ENCODE measurements at places on chromosomes 12 and 14. TPM values are rescaled to one million over a fixed set of nuclear protein-coding genes. Genes with fewer than 3 reads are reported as not detected.

GRCh38 chr12:122518908-122519307 is 7.8 kb downstream of the RSRC2 start:
- no peak for DNase-seq
- peaks cover 64% of the 10 kb centered on the region for H3K4me1 ChIP-seq
- peak overlapping the region; percentile 73 for H3K27ac ChIP-seq
- no peaks in the 10 kb centered on the region for H3K27me3 ChIP-seq
- H3K4me3 ChIP-seq, result no peak overlapping the region

GRCh38 chr12:132296063-132296462 is 33.3 kb downstream of the GALNT9 start:
- H3K4me3 ChIP-seq, result no peak overlapping the region
- H3K36me3 ChIP-seq, result no peaks in the 10 kb centered on the region
- H3K27me3 ChIP-seq, result peaks cover 6% of the 10 kb centered on the region
- no peak for DNase-seq

DNA sequence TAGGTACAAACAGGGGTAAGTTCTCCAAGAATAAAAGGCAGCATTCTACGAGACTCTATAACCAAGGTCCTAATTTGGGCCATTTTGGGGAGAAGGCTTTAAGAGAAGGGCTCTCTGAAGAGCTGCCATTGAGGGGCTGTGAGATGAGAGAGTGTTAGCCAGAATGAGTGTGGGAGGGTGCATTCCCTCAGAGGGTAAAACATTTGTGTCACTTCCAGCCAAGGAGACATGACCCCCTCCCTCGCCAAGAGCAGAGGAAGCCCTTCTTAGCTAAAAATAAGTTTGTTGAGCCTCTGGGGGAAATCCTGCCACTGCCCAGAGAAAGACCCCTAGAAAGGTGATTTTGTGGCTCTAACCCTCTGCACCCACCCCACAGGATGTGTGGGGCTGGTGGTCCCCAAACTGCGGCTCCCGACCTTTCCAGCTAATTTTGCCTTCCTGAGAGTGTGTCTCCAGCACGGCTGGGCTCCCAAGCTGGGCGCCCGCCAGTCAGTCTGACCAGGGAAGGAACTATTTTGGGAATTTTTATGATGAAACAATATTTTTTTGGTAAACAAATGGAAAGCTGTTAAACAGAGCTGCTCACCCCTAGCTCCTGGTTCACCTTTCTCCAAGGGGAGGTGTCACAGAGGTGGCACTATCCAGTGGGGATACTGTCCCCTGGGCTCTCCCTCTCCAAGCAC is 65.9 kb upstream of the JDP2 start:
- no peak overlapping the region for H3K27ac ChIP-seq
- peaks cover 3% of the 10 kb centered on the region for H3K27me3 ChIP-seq
- no peaks in the 10 kb centered on the region for H3K36me3 ChIP-seq
- H3K4me3 ChIP-seq, result no peak overlapping the region
- peaks cover 5% of the 10 kb centered on the region for H3K4me1 ChIP-seq

DNA sequence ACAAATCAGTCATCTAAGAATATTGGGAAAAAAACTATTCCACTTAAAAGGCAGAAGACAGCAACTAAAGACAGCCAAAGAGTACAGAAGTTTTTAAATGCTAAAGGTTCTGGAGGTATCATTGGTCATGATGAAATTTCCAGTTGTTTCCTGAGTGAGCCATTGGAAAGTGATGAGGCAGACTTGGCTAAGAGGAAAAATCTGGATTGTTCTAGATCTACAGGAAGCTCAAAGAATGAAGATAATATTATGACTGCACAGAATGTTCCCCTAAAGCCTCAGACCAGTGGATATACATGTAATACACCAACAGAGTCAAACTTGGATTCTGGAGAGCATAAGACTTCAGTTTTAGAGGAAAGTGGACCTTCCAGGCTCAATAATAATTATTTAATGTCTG is 22.8 kb downstream of the GALNT4 start:
- no peak overlapping the region for H3K4me3 ChIP-seq
- no peaks in the 10 kb centered on the region for H3K27me3 ChIP-seq
- H3K27ac ChIP-seq, result no peak overlapping the region
- no peak for DNase-seq

GRCh38 chr12:80551897-80552296 is 107.9 kb downstream of the PTPRQ start:
- H3K4me1 ChIP-seq, result no peaks in the 10 kb centered on the region
- no peak overlapping the region for H3K4me3 ChIP-seq
- H3K27me3 ChIP-seq, result no peaks in the 10 kb centered on the region
- H3K36me3 ChIP-seq, result no peaks in the 10 kb centered on the region
- no peak for DNase-seq

DNA sequence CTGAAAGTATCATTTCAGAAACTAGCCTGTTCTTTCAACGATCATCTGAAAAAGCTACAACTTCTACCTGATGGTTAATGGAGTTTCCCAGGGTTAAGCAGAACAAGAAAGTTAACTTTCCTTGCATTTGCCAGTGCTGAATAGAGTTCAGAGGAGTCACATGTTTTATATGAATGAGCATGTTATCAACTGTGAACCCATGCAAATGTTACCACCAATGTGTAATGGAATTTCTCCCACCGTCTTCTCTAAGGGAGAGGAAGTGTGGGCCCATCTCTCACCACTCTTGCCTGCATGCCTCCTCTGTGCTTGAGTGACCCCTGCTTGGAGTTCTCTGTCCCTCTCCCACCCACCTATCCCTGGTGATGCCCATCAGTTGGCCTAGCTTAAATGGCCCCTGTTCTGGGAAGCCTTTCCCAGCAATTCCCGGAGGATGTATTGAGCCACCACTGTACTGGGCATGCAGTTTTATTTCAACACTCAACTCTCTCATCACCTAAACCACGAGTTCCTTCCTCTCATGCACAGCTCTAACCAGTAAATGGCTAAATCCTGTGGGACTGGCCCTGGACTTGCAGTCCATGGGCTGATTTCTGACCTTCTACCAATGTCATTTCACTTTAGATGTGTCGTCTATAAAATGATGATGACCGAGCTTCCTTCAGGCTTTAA is 159.8 kb downstream of the RPAP3 start:
- H3K27me3 ChIP-seq, result no peaks in the 10 kb centered on the region
- H3K27ac ChIP-seq, result no peak overlapping the region
- H3K4me1 ChIP-seq, result peaks cover 25% of the 10 kb centered on the region
- DNase-seq, result no peak
- H3K36me3 ChIP-seq, result no peaks in the 10 kb centered on the region

DNA sequence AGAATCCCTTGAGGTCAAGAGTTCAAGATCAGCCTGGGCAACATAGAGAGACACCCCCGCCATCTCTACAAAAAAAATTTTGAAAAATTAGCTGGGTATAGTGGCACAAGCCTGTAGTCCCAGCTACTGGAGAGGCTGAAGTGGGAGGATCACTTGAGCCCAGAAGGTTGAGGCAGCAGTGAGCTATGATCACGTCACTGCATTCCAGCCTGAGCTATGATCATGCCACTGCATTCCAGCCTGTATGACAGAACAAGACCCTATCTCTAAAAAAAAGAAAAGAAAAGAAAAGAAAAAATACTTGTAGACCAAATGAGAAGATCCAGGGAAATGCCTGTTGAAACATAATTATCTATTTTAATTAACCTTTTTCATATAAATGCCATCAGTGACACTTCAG is 93.8 kb upstream of the MDM1 start:
- H3K36me3 ChIP-seq, result no peaks in the 10 kb centered on the region
- peaks cover 10% of the 10 kb centered on the region for H3K4me1 ChIP-seq
- no peak overlapping the region for H3K27ac ChIP-seq
- H3K4me3 ChIP-seq, result no peak overlapping the region
- DNase-seq, result no peak

DNA sequence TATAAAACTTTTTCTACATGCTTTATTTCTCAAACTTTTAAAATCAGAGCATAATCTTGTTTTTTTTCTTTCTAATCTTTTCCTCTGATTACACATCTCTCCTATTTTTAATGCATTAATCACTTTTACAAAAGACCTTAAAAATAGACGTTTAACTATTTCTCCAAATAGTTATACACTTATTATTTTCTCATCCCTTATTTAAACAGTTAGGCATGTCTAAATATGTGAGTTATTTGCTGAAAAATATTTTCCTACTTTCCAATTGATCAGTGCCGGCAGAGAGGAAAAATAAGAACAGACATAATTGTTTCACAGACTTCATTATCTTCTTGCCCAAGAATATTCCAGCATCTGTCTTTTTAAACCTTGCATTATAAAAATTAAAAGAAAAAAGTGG is 28.7 kb upstream of the RHOJ start:
- no peak overlapping the region for H3K4me3 ChIP-seq
- no peaks in the 10 kb centered on the region for H3K36me3 ChIP-seq
- no peak for DNase-seq
- H3K27me3 ChIP-seq, result peaks cover 2% of the 10 kb centered on the region
- H3K27ac ChIP-seq, result no peak overlapping the region
- no peaks in the 10 kb centered on the region for H3K4me1 ChIP-seq

DNA sequence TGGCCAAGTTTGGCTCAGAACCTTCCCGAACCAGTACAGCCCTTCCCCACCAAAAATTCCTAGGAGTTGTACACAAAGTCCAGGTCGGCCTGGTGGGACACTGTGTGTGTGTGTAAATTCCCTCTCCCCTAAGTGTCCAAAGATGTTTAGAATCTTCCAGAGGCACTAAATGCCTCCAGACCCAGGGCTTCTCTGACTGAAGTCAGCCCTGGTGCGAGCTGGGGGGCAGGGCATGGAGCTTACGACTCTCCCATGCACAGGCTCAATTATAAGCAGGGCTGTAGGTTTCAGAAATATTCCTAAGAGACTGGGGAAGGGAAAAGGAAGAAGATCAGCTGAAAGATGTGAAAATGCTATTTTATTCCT is 106.9 kb upstream of the ATF7IP start:
- no peak for DNase-seq
- H3K27me3 ChIP-seq, result no peaks in the 10 kb centered on the region
- H3K4me1 ChIP-seq, result peaks cover 46% of the 10 kb centered on the region
- H3K27ac ChIP-seq, result peak overlapping the region; percentile 92
- H3K4me3 ChIP-seq, result no peak overlapping the region

GRCh38 chr14:97413966-97414717 is 617.0 kb downstream of the VRK1 start:
- no peak for DNase-seq
- peaks cover 10% of the 10 kb centered on the region for H3K27me3 ChIP-seq
- H3K27ac ChIP-seq, result no peak overlapping the region
- peaks cover 11% of the 10 kb centered on the region for H3K4me1 ChIP-seq
- no peaks in the 10 kb centered on the region for H3K36me3 ChIP-seq

GRCh38 chr12:6764011-6764828 is 1.9 kb upstream of the PTMS start:
- H3K27me3 ChIP-seq, result peaks cover 32% of the 10 kb centered on the region
- H3K4me3 ChIP-seq, result peak overlapping the region; percentile 42
- peak; percentile 71 for DNase-seq
- H3K27ac ChIP-seq, result no peak overlapping the region

GRCh38 chr12:79108962-79109361 is 244.4 kb downstream of the SYT1 start:
- no peak overlapping the region for H3K4me3 ChIP-seq
- no peak overlapping the region for H3K27ac ChIP-seq
- no peaks in the 10 kb centered on the region for H3K4me1 ChIP-seq
- H3K27me3 ChIP-seq, result no peaks in the 10 kb centered on the region

GRCh38 chr14:68589447-68590200 is 203.2 kb downstream of the ZFP36L1 start:
- no peak overlapping the region for H3K4me3 ChIP-seq
- no peak for DNase-seq
- no peaks in the 10 kb centered on the region for H3K36me3 ChIP-seq
- no peaks in the 10 kb centered on the region for H3K27me3 ChIP-seq
- no peak overlapping the region for H3K27ac ChIP-seq

The CLEC6A gene
- total RNA-seq, result not detected

The PIWIL1 gene
- not detected for total RNA-seq

The OASL gene
- 11.1 TPM for total RNA-seq

The LMNTD1 gene
- not detected for total RNA-seq

The SMCO2 gene
- not detected for total RNA-seq

The LRP1-AS gene
- total RNA-seq, result not detected

The MIP gene
- not detected for total RNA-seq

All from activated CD8-positive, alpha-beta T cell treated with anti-CD3 and anti-CD28 coated beads for 36 hours (primary cell).